ENCODE measurements at places on chromosomes 11 and 22. TPM values are rescaled to one million over a fixed set of nuclear protein-coding genes. Genes with fewer than 3 reads are reported as not detected.

The IGSF9B gene
- total RNA-seq = 279 TPM

The PDXP gene
- total RNA-seq = 43.2 TPM

The KDM4E gene
- total RNA-seq = not detected

The CFAP300 gene
- total RNA-seq = not detected

GRCh38 chr11:124838805-124839127 lies 26.5 kb upstream of the ROBO3 start:
- no peak for ATAC-seq

GRCh38 chr11:117547195-117547850 lies 219.7 kb downstream of the CEP164 start:
- no peak for ATAC-seq

- no peak for ATAC-seq
Measured at GRCh38 chr11:12842933-12843636, 166.0 kb upstream of the RASSF10 start.

DNA sequence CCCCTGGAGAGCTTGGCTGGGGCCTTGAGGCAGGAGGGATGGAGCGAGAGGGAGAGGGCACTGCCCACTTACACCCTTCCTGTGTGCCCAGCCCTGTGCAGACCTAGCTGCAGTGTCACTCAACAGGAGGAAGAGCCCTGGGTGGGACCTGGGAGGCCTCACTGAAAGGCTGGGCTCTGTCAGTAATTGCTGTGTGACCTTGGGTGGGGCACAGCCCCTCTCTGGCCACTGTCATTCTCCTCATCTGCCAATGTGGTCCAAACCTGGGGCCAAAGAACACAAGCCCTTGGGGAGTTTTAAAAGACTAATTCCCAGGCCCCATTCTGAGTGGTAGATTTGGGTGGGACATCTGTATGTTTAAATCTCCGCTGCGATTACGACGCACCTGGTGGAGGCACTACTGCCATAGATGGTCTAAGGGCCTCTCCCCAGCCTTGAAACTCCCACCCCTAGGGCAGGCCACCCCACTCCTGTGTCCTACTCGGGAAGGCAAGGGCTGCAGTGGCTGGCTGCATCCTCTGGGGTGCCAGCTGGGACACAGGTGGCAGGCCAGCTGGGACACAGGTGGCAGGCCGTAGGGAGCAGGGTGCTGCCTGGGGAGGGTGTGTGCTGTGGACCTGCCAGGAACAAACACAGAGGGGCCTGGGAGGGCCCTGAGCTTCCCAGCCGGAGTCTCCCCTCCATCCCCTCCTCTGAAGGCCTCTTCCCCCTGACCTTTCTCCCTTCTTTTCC lies 12.3 kb upstream of the SOX10 start:
- ATAC-seq = no peak
